T1000 (cell line): ENCODE measurements at places on chromosomes 2 and 18.

DNA sequence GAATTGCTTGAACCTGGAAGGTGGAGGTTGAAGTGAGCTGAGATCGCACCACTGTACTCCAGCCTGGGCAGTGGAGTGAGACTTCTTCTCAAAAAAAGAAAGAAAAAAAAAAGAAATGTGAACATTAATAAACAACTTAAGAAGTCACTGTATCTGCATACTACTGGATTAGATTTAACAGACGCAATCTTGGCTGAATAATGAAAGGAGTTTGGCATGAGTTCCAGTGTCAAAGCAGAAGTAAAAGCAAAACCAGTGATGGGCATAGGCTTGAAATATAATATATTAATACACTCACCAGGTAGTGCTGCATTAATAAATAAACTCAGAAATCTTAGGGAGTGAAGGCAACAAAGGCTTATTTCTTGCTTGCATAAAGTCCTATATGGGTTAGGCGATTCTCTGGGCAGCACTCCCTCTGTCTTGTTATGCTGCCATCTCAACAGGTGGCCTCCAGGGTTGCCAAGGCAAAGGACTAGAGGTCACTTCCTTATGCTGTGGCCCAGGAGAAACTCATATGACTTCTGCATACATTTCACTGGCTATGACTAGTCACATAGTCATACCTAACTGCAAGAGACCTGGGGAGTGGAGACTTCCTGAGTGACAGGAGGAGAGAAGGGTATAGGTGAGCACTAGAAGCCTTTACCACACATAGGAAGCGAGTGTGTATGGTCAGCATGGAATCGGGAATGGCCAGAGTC lies 296.2 kb upstream of the SPRED2 start:
- DNase-seq: no peak

- no peak for DNase-seq
Observed at GRCh38 chr18:34511879-34512278, 198.2 kb upstream of the DTNA start.

DNA sequence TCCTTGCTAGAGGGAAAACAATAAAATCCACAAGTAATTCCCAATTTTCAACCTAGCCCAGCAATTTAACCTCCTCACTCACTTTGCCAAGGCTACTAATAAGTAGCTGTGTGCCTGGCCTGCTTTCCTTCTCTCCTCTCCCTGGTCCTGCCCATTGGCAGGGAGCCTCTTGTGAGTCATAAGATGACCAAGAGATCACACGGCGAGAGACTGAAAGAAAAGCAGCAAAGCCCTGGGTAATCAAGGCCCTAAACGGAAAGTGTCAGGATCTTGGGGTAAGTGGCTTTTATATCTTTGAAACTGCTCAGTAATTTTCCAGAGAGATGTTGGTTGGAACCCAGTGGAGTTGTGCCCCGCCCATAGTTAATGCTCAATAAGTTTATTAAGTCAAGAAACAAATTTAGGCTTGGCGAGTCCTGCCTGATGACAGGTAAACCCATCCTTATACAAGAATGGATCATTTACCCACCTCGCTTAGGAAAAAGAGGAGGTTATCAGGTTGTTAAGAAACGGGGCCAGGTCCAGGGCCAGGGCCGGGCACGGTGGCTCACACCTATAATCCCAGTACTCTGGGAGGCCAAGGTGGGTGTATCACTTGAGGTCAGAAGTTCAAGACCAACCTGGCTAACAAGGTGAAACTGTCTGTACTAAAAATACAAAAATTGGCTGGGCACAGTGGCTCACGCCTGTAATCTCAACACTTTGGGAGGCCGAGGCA lies 10.0 kb upstream of the ADAM17 start:
- peak; percentile 60 for DNase-seq

GRCh38 chr2:137959166-137959565 lies 5.1 kb upstream of the HNMT start:
- DNase-seq: no peak

- no peak for DNase-seq
Observed at GRCh38 chr2:164371916-164372315, 249.4 kb downstream of the GRB14 start.

DNA sequence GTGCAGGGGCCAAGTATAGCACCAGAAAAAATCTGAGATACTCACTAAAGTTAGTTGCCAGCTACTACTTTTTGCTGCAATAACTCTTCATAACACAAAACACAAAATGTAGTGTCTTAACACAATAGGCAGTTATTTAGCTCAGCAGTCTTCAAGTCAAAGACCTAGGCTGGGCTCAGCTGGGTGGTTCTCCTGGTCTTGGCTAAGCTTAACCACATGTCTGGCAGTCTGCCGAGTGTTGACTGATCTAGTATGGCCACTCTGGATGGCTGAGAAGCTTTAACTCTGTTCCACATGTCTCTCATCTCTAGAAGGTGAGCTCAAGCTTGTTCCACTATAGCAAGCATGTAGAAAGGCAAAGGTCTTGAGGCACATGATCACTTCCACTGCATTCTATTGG lies 451.6 kb downstream of the SOX11 start:
- DNase-seq: no peak

- no peak for DNase-seq
Observed at GRCh38 chr18:7202169-7202568, 28.7 kb upstream of the LRRC30 start.

DNA sequence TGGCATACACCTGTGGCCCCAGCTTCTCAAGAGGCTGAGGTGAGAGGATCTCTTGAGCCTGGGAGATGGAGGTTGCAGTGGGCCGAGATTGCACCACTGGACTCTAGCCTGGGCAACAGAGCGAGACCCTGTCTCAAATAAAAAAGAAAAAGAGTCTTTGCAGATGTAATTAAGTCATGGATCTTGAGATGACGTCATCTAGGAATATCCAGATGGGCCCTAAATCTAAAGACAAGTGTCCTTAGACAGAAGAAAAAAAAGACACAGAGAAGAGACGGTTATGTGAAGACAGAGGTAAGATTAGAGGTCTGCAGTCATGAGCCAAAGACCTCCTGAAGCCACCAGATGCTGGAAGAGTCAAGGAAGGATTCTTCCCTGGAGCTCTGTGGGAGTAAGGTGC lies 74.3 kb downstream of the RHOB start:
- no peak for DNase-seq

GRCh38 chr2:58756336-58756735 lies 515.2 kb upstream of the FANCL start:
- DNase-seq: no peak

DNA sequence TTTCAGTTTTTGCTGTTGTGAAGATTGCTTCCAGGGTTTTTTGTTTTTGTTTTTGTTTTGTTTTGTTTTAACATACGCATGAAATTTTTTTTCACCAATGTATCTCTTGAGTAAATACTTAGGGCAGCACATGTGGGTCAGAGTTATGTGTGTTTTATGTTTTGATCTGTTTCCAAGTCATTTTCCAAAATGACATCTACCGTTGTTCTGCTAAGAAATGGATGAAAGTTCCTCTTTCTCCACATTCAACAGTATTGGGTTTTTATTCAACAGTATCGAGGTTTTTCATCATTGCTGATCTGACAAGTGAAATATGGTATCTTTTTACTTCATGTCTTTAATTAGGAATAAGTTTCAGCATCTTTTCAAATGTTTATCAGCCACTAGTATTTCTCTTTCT lies 16.7 kb downstream of the RNF144A start:
- DNase-seq: no peak

DNA sequence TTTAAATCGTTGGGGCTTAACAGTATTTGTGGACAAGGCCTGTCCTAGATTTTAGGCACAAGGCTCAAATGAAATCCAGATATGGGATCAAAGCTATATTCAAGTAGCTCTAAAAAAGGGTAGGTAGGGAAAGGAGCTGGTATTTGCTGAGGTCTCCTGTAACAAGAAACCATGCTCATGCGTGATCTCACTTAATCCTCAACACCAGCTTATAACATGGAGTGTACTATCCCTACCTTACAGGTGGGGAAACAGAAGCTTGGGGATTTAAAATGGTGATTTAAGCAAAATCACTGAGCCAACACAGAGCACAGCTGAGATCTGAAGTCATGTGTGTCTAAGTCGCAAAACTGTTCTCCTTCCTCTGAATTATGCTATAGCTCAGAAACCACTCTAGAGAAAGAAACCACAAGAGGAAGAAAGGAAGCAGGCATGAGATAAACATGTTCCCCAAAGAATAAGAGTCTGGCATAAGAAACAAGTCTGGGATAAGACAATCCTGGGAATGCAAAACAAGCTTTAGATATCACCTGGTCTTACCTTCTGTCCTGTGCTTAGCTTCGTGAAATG lies 43.1 kb downstream of the CYRIA start:
- DNase-seq: no peak

DNA sequence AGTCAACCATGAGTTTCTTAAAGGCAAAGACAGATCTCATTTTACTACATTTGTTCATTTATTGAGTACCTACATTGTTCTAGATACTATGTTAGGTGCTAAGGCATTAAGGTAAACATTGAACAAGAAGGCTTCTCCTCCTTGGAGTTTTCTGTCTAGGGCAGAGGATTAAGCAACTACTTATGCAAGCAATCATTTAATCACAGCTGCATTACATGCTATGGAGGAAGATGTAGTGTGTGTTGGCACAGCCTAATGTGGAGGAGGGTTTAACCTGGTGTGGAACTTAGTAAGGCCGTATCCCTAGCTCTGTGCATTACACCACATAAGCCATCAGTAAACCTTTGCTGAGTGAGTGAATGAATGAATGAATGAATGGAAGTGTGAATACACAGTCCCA lies 106.5 kb upstream of the MAP3K20 start:
- DNase-seq: no peak

DNA sequence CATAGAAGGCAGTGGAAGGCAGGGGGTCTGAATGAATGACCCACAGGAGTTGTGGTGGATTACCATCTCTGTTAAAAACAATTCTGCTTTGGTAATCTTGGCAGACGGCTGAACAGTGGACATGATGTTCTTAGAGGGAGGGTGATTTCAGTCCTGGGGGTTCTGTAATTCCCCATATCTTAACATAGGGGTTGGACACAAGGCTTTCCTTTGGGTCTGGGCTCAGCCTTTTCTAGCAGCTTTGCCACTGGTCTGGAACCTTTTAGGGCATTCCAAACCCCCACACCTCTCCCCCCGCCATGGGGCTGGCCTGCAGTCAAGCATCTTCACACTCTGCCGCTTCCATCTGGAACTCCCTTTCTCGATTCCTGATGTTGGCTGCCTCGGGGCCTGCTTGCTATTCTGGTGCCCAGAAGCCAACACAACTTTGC lies 50.3 kb downstream of the RPL37A start:
- DNase-seq: no peak

- DNase-seq: no peak
Observed at GRCh38 chr2:98473995-98474780, 29.5 kb downstream of the INPP4A start.
